ENCODE measurements at places on chromosomes 12 and 14.

GRCh38 chr14:63026491-63026890 lies 18.8 kb downstream of the KCNH5 start:
- no peak for DNase-seq

DNA sequence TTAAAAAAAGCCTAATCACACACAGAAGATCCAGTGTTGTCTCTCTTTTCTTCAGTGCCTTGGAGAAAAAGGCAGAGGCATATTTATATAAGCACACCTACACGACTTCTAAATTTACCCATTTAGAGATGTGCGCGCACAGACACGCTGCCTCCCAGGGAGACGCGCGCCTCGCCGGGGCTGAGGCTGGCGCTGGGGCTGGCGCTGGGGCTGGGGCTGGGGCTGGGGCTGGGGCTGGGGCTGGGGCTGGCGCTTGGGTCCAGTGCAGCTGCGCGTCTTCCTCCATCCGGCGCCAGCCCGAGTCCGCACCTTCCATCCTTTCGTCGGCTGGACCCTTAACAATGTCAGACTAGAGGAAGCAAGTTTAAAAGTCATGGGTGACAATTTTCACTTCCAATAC lies 118.4 kb upstream of the ARID2 start:
- no peak for DNase-seq

DNA sequence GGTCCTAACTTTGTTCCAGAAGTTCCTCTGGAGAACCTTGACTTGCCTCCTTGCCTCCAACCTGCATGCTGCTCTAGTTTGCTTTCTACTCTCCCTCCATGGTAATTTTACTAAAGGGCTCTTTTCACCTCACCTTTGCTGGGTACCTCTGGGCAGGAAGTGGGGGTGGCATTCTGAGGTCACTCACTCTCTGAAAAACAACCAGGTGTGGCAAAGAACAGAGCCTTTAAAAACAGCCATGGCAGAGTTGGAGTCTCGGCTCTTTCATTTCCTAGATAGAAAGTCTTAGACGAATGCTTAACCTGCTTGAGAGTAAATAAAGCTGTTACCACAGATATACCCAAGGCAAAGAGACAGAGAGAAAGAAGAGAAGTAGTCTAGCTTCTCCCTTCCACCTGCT lies 827.9 kb downstream of the BCL11B start:
- DNase-seq: no peak

DNA sequence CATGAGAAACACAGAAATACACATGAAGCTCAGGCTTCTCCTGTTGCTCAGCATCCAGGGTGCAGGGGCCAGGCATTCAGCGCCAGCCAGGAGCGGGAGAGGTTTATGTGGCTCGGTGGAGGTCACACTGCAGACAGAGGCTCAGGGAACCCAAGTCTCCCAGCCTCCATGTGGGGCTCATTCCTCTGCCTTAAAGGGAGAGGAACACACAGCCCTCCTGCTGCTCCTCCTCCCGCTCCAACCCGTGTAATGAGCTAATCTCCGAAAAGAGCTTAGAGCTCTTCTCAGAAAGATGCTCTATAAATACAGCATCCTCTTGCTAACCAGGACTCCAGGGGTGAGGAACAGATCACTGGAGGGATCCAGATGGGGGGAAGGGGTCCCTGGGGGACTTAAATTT lies 28.2 kb downstream of the FGF6 start:
- no peak for DNase-seq

DNA sequence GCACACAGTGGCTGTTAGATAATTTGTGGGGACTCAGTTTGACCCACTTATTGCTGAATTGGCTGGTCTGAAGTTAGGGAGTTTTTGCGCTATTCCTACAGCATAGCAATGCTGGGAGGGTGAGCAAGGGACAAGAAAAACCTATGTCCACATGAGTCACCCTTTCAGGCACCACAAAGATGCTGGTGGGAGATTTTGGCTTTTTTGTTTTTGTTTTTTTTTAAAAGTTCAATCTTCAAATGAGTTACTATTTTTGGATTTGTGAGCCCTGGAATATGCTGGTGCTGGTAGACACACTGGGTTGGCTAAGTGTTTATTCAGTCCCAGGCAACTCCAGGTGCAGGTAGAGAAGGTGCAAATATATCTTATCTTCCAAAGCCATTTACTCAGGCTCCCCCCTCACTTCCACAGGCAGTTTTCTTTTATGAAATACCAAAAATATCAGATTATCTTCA lies 143.4 kb downstream of the BTG1 start:
- DNase-seq: no peak

- peak; percentile 56 for DNase-seq
Measured at GRCh38 chr14:105315211-105315721, 718 bp downstream of the PACS2 start.
